ENCODE measurements at places on chromosomes 1 and 21. TPM values are rescaled to one million over a fixed set of nuclear protein-coding genes. Genes with fewer than 3 reads are reported as not detected.
A peak's percentile ranks its signal among the peaks of the same experiment; 100 is the strongest.

DNA sequence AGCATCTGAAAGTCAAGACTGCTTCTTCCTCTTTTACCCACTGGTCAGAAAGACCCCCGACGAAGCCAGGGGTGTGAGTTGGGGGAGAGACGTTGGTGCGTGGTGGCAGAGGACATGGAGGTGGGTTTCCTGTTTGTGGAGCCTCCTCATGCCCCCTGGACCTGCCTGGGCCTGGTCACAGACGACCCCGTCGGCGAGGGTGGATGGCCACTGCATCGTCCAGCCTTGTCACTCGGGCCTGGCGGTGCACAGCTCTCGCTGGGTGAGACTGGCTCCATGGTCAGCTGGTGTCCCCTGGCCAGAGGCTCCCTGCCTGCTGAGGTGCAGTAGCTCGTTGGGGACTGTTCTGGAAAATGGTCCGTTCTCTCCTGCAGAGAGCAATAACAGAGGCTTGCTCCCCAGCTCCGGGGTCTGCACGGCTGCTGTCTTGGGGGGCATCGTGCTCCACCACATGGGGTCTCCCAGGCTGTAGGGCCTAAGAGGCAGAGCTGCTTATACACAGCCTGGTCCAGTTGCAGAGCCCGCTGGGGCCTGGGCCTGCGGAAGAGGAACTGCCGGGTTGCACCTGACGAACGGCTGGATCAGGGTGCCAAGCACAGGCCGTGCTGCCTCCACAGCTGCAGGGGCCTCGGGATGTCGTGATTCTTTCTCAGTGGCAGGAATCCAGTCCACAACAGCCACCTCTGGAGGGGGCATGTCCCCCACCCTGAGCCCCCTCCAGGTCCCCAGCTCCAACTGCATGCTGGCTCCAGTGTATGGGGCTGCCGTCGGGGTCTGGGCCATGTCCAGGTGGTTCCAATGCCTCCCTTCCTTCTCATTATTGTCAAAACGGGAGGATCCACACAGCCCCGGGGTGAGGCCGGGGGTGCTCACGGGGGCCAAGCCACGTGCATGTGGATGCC is 18.0 kb upstream of the ACTRT2 start:
- DNase-seq = no peak

- no peak for DNase-seq
Measured at GRCh38 chr1:197065559-197065958, 1.5 kb downstream of the F13B start.

GRCh38 chr1:8412183-8412831 is 94.4 kb downstream of the SLC45A1 start:
- peak; percentile 74 for DNase-seq

Gene CFHR3
- polyA plus RNA-seq = not detected

Gene CD84
- not detected for polyA plus RNA-seq

Measured in BJ (cell line).